ENCODE measurements at places on chromosomes 16 and 17.

DNA sequence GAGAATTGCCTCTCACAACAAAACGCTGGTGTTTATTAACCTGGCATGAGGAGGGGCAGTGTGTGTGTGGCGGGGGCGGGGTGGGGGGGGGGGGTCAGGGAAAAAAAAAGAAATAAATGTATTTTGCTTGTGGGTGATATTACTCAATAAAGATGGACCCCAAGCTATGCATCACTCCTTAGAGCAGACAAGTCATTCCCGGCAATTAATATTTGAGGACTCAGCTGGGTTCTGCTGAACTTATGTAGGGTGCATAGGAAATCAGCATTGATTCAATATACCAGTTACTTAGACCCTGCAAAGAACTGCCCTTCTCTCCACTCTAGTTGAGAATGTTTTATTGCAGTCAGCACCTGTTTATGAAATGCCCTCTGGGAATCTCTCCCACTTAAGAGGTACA is 206.2 kb upstream of the MAF start:
- DNase-seq: no peak

GRCh38 chr17:386141-386876 is 33.7 kb upstream of the RPH3AL start:
- peak; percentile 63 for DNase-seq

GRCh38 chr17:17446666-17447155 is 30.1 kb upstream of the MED9 start:
- no peak for DNase-seq

DNA sequence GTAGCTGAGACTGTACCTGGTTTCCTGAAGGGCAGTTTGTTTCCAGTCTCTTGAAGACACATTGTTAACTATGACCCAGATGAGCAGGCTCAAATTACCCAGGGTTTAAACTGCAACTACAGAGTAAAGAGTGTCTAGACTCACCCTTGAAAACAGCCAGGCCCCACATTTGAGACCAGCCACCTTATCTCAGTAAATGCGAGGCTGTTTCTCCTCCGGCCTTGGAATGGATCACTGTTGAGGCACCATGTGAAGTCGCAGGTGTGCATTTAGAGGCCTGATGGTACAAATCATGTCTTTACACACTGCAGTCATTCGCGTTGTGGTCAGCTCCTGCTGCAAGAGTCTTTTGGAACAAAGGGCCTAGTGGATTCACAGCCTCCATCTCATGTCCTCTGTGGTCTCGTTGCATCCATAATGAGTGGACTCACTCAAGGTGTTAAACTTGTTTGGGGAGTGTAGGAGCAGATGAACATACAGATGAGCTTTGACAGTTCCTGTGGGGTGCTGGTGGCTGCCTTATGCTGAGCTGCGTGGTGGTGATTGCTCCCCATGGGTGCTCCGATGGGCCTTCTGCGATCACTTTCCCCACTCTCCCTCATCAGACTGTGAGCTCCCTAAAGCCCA is 18.5 kb upstream of the N4BP1 start:
- DNase-seq: no peak

DNA sequence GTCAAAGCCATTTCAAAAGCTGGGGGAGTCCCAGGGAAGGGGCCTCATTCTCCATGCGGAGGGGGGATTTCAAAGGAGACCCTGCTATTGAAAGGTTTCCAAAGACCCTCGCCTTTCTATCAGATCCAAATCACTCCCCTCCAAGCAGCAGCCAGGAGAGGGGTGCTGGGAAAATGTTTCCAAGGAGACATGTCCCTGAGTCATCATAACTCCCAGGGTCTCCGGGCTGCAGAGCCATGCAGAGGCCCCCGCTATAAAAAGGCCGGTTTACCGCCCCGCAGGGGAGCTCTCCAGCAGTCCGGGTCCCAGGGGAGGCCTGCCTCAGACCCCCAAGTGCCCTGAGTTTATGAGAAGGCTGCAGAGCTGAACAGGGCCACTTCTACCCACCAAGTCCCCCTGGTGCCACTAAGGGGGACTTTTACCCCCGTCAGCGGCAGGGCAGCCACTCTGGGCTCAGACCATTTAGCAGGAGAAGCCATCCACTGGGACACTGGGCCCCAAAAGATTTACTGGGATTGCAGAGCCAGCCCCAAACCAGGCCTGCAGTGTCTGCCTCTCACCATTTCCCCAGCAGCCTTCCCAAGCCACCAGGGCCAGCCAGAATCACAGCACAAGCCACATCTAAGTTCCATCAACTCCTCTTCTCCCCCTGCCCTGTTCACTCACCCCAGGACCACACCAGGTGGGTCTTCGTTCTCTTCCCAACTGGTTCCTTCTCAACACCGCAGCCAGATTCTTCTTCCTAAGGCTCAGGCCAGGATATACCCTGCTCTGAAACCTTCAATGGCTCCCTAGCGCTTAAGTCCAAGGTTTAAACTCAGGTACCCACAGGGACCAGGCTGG is 234.4 kb downstream of the ZNF423 start:
- DNase-seq: no peak

GRCh38 chr16:35754391-35755369 is 2295.3 kb downstream of the TP53TG3F start:
- no peak for DNase-seq

DNA sequence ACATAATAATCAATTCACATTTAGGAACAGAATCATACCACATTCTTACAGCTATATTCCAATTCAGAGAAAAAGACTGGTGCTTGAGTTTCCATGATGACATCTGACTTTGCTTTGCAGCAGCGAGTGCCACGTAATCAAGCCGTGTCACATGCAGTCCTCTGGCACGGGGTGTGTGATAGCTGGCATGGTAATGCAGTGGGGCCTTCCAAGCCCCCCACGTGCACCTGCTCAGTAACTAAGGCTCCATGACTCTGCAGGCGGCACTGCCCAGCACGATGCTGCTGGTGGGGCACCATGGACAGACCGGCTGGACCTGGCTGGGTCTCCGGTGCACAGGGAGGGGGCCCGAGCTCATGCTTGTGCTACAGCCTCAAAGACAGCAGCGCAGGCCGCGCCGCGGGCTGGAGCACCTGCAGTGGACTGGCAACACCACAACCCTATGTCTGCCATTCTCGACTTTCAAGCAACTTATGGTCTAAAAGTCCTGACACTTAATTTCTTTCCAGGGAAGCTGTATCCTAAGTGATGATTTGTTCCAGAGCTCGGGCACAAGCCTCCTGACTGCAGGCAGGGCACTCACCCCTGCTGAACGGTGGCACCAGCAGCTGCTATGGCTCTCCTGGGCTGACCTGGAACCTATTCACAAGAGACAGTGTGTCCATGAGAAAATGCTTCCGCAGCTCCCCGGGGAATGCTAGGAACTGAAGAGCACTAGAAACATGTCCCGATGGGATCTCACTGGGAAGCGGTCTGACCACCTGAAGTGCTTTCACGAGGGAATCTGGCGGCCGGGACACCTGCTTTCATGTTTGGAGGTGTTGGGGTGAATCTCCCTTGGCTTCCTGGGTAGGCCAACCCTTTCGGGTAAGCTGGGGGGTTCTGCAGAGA is 99.5 kb upstream of the DNAH17 start:
- no peak for DNase-seq

DNA sequence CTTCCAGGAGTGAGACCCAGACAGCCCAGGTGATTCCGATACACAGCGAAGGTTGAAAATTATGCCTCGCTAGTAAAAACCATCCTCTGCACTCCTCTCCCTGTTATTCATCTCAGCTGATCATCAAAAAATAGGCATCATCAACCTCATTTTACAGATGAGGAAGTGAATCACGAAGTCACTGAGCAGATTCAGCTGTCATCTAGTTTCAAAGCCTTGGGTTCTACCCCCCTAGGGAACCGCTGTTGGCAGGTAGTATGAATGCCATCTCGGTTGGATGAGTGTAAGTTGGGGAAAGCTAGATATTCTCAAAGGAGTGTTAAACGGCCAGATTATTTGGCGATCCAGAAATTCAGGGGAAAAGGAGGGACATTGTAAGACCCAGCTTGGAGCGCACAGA is 2.0 kb downstream of the CRYM start:
- DNase-seq: no peak

GRCh38 chr17:40363111-40363827 is 1.3 kb downstream of the GJD3 start:
- peak; percentile 22 for DNase-seq

DNA sequence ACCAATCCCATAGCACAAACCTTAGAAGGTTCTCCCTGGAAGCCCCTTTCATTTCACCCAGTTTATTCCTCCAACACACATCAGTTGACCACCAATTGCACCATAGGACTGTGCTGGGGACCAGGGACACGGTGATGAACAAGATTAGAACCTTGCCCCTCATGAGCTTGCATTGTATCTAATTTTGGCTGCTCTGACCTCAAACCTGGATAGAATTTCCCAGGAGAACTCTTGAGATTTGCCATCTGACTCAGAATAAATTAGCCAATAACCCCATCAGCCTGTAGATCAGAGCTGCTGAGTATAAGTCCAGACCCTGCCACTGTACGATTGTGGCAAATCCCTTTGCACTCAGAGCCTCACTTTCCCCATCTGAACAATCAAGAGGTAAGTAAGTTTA is 52.1 kb downstream of the CDH11 start:
- DNase-seq: no peak

DNA sequence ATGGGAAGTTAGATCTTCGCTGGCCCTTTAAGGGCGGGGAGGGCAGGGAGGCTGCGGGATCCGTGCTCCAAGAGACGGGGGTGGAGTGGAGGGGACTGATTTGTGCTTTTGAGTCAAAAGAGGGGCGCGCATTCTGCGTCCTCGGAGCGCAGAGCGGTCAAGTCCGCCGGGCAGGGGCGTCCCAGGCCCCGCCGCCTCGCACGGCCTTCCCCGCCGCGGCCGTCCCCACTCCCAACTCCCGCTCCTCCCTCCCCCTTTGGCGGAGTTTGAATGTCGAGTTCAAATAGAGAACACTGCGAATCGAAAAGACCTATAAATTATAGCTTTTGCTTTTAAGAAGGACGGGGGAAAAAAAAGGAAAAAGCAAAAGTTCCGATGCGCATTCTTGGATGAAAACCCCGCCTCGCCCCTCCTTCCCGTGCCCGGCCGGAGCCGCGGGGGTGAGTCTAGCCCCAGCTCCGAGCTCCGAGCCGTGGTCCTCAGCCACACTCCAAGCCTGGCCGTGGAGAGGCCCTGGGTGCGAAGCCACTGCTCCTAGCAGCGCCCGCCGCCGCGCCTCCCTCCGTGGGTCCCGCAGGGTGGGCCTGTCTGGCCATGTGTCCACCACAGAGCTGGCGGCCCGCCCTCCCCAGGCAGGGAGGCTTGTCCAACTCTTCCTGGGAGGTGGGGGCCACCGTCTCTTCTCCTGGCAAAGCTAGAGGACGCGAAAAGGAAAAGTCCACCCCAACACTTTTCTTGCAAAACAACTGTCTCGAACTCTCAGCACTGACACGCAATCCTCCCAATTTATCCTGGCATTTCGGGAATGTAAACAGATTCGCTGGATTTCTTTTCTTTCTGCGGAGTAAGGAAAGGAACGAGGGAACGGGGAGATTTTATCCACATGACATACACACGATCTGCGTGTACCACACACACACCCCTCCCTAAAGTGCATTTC is 3.6 kb downstream of the CBX8 start:
- no peak for DNase-seq

DNA sequence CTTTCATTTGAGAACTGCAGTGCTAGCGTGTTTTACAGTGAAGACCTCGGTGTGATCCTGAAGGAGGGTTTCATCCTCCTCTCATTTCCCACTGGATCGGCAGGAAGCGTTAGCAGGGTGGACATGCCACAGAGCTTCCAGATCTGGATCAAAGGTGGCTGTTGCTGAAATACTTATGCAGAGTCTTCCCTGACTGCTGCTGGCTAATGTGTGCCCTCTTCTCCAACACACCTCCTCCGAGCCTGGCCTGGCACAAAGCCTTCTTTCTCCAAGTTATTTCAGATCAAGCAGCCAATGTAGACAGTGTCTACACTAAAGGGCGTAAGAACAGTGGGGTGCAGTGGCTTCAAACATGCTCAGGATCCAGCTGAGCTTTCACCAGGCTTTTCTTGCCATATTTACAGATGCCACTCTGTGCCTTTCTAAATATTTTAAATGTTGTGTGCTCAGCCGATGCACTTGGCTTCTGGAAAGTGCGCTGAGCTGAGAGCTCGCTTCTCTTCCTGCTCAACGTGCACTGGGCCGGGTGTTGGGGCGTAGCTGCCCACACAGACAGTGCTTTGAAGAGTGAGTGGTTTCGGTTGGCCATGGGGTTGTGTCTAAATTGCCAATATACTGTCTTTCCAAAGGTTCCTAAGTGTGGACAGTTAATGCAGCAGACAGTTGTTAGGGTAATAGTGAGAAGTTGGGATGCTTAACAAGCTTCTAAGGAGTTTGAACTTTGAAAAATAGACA is 2.1 kb downstream of the ZNF750 start:
- DNase-seq: no peak

DNA sequence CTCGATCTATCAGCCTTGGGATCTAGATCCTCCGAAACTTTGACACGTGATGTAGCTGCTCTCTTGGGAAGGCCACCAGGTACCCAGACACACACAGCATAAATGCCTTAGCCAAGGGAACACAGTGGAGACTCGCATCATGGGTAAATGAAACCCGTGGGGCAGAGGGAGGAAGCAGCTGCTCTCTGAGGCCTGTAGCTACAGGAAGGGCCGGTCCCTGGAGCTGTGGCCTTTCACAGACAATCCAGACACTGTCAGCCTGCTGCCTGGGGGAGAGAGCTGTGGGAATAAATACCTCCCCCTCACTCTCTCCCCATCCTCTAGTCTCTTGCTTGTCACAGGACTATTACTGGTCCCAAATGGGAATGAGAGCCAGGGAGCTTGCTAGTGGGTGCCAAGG is 351.2 kb downstream of the UTP18 start:
- DNase-seq: no peak

- DNase-seq: no peak
Observed at GRCh38 chr16:65372171-65372570, 250.3 kb upstream of the CDH11 start.

DNA sequence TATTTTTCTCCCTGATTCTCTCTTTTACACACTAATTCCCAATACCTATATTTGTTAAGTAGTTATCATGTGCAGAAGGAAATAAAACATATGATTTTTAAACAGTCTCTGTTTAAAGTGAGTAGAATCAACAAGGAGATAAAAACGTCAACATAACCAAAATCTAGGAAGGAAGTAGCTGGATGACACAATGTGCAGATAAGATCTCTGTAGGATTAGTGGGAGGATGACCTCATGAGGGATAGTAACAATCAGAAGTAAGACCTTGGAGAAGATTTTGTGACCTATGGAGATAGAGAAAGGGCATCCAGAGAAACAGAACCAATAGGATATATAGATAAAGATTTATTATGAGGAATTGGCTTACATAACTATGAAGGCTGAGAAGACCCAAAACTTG is 262.6 kb upstream of the CDH11 start:
- DNase-seq: no peak

GRCh38 chr17:48194097-48194550 is 86.6 kb downstream of the SNX11 start:
- DNase-seq: no peak

GRCh38 chr17:27439342-27439741 is 16.9 kb upstream of the KSR1 start:
- DNase-seq: no peak

GRCh38 chr16:85812031-85812807 is 12.7 kb downstream of the COX4I1 start:
- DNase-seq: no peak

Data from stimulated activated CD4-positive, alpha-beta T cell treated with anti-CD3 and anti-CD28 coated beads, Interleukin-1b, Interleukin-23, amount 100 ng/mL, for 24 hours (primary cell).